ENCODE measurements at places on chromosomes 6 and 20.
A peak's percentile ranks its signal among the peaks of the same experiment; 100 is the strongest.

DNA sequence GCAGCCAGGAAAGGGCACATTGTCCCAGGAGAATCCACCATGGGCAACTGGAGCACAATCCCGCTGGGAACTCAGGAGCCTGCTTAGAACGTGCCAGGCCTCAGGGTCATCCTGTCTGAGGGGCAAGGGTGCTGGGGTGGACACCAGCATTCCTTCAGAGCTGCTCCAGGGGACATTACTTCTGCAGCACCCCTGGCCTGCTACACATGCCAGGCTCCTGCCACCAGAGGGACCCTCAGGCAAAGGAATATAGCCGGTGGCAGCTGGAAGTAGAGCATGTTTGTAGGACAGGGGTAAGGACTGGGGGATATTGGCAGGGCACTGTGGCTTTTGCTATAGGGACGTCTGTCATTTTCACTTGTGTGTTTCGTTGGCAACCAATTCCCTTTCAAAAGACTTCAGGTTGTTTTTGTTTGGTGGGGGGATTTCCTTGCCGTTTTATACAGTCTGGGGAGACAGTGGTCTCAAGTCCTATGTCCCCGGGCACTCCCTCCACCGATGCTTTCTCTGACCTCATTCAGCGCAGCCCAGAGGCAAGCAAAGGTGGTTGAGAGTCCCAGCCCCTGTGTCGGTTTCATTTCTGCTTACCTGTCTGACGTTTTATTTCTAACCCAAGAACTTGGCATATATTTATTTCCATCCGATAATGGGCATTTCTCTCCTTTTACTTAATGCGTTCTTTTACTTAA lies 130.8 kb downstream of the JPH2 start:
- DNase-seq: peak; percentile 53

GRCh38 chr6:41843178-41843577 lies 52.0 kb downstream of the USP49 start:
- DNase-seq: no peak

DNA sequence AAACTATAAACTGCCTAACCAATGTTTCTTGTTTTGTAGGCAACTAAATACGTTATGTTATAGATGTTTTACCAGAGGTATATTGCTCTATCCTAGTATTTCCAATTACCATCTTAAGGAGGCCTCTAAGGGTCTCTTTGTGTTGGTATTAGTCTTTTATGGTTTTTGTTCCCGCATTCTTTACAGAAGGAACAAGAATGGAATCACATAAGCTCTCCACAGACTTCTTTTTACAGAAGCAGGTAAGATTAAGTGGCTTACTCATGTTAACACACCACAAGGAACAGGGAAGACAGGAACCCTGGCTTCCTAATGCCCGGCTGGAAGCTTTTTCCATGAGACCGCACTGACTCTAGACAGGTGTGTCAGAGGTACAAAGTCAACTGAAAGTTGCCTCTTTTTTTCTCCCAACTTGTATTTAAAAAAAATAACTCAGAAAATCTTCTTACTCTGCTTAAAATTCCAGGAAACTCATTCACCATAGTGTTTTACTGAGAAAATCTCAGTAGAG lies 55.1 kb downstream of the FKBP5 start:
- DNase-seq: no peak

- DNase-seq: no peak
Measured at GRCh38 chr6:5053864-5054244, 31.3 kb upstream of the PPP1R3G start.

- peak; percentile 68 for DNase-seq
Measured at GRCh38 chr20:48760403-48760983, 67.3 kb downstream of the PREX1 start.

DNA sequence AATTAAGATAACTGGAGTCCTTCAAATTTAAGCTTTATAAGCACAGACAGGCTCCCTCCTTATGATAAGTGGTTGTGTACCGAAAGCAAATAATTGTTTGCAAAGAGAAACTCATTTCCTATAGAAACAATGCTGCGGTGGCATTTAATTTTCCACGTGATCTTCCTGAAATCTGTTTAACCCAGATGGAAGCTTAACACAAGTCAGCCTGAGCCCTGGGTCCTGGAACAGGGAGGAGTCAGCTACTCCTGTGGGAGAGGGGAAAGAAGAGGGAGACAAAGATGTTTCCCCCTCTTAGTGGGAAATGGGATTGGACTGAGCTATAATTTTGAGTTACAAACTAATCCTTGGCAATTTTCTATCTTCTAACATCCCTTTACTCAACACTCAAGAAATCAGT lies 136.5 kb downstream of the ELOVL4 start:
- no peak for DNase-seq

DNA sequence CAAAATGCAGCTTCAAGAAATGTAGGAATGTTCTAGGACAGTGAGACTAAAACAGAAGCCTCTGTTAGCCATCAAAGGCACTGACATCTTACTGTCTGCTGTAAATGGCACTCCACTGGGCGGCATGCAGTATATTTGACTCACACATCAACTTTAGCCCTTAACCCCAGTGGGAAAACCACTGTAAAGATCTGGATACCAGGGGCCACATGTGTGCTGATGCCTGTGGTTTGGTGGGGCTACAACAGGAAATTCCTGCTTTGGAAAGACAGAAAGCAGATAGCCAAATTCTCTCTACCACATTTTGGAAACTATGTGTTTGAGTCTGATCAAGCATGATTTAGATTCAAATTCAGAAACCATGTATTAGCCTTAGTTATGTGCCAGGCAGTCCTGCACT lies 4.3 kb downstream of the PFDN4 start:
- DNase-seq: no peak

DNA sequence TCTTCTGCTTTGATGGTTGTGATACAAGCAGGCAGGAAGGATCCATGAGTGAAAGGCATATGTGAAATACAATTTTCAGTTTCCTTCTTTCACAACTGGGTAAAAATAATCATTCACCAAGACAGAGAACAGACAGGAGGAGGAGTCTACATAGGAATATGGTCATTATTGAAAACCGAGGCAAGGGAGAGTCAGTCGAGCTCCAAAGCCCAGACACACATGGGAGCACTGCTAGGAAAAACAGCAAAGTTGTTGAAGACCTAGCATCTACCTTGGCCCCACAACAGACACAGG lies 260.6 kb downstream of the ERMARD start:
- DNase-seq: no peak

DNA sequence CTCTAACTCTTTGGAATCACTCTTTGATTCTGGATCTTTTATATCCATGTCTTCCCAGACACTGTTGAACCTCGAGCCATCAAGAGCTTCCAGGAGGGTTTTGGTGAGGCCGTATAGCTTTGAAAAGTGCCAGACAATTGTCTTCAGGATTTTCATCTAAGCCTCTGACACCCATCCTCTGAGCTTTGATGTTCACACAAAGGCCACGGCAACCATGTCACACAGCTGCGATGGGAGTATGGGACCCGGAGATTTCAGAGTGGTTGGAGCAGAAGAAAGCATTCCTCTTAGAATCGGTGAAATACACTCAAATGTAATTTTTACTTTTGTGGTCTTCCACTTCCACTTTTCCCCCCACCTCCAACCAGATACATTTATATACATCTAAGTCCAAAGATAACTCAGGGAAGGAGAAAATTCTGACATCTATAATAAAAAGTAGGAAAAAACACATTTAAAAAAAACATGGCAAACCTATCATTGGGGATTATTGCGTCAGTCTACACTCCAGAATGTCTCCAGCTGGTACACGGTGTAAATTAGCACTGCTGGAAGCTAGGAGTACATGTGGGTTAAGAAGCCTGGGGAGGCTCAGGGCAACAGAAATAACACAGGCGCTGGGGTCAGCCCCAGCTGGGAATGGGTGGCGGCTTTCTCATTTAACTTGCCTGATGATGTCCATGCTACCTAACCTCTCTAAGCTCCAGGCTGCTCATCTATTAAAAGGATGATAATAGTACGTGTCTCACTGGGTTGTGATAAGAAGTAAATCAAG lies 92.7 kb downstream of the LY86 start:
- no peak for DNase-seq

- DNase-seq: peak; percentile 55
Measured at GRCh38 chr6:169654598-169655391, 47.0 kb downstream of the WDR27 start.

DNA sequence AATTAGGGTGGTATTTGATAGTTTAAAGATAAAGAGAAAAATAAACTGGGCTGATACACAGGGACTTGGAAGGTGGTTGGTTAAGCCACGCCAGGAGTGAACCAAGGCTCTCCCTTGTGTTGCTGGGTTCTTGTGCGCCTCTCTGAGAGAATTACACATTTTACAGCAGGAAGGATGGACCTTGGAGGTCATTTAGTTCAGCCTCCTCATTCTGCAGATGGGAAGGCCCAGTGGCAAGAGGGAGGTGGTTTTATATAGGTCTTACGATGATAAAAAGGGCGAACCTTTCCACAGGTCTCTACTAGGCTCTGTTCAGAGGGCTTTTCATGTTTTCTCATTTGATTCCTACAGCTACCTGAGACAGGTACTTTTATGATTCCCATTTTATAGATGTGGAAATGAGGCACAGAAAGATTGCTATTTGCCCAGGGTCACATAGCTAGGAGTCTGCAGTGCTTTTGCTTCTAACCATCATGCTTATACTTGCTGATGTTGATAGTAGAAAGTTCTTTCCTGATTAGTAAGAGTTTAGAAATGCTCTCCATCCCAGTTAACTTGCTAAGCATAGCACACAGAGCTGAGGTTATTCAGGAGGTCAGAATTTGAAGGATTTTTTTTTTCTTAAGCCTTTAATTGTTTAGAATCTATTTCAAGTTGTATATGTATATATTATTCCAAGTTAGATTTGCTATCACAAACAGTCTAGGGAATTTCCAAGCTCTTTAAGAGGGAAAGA lies 12.8 kb downstream of the HIVEP1 start:
- DNase-seq: no peak

- DNase-seq: no peak
Measured at GRCh38 chr20:31677553-31678260, 40.0 kb downstream of the COX4I2 start.

- no peak for DNase-seq
Measured at GRCh38 chr6:21022343-21023107, 488.3 kb downstream of the CDKAL1 start.

GRCh38 chr20:50798650-50799049 lies 3.8 kb downstream of the BCAS4 start:
- DNase-seq: no peak

DNA sequence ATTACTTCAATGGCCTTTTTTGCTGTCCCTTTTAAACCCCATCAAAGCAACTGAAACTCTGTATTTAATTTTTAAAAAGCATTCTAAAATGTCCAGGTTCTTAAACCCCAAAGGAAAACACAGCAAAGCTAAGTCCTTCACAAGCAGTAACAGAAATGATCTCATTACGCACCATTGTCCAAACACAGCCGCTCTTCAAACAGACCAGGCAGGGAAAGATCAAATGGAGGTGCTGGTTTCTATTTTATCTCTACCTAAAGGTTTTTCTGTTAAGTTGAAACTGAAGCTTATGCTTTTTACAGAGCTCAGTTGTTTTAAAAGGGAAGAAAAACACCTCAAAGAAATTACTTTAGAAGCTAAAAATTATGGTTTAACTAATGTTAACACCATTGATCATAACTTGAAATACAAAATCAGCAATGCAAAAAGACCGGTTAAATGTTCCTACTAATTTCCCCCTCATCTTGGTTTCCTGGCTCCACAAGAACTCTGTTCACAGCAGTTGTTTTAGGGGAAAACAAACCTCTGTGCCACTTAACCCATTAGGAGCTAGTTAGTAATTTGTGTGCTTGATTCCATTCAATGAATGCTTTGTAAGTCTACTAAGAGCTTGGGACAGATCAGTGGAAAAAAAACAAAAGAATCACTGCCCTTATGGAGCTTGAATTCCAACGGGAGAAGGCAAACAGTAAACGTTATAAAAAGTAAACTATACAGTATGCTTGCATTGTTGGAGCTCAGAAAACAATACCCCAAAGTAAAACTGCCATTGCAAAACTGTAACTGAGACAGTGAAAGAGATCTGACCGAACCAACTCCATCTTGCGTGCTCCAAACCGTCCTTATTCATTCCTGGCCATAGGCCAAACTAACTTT lies 87.4 kb downstream of the CD24 start:
- DNase-seq: no peak

- DNase-seq: no peak
Measured at GRCh38 chr20:23774081-23774480, 23.3 kb upstream of the CST1 start.

- no peak for DNase-seq
Measured at GRCh38 chr6:15906420-15907016, 222.4 kb upstream of the MYLIP start.

- DNase-seq: no peak
Measured at GRCh38 chr6:85193339-85193738, 256.5 kb upstream of the NT5E start.

- no peak for DNase-seq
Measured at GRCh38 chr6:118710616-118711015, 59.2 kb upstream of the CEP85L start.
